Glomerular endothelial cell (primary cell): ENCODE measurements at places on chromosomes 6 and 20.

- no peak for DNase-seq
Observed at GRCh38 chr6:92623431-92623830, 795.9 kb downstream of the EPHA7 start.

DNA sequence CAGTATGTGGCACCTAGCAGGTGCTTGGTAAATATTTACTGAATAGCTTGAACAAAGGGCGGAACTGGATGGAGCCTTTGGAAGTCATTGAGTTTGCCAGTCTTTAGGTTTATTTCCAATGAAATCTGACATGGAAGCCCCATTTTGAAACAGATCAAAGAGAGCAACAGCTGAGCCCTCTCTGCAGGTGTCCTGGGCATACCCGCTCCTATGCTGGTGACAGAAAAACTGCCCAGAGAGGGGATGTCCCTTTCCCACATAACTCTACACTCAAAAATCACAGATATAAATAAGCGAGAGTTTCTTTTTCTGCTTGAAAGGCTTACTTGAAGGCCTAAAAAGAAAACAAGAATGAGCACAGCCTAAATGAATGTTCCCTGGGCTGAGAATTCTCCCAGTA is 53.0 kb upstream of the RALY start:
- no peak for DNase-seq

DNA sequence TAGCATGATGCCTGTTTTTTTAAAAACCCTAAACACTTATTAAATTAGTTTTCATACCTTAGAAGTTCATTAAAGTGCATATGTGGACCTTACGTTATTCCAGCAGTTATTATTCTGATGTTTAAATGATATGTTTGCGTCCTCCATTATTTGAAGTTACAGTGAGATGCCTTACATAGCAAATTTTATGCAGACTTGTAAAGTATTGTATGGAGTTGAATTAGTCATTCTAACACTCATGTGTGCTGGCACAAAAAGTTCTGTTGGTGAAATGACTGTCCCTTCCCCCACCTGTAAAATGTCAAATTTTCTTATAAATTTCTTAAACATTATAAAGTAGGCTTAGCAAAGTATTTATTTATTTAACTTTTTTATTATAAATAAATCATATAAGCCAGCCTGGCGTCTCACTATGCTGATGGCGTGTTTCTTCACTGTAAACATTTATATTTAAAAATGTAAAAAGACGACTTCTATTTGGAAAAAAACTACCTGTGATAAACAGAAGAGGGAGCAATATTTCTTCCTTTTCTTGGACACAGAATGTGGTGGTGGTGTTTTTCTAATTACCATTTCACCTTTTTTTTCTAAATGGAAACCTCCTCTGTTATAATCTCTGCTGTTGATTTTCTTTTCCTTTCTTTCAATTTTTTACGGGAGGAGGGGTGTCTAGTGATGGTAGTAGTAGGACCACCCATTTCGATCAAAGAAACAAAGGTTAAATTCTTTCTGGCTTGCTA is 155.4 kb downstream of the RFPL4B start:
- no peak for DNase-seq

DNA sequence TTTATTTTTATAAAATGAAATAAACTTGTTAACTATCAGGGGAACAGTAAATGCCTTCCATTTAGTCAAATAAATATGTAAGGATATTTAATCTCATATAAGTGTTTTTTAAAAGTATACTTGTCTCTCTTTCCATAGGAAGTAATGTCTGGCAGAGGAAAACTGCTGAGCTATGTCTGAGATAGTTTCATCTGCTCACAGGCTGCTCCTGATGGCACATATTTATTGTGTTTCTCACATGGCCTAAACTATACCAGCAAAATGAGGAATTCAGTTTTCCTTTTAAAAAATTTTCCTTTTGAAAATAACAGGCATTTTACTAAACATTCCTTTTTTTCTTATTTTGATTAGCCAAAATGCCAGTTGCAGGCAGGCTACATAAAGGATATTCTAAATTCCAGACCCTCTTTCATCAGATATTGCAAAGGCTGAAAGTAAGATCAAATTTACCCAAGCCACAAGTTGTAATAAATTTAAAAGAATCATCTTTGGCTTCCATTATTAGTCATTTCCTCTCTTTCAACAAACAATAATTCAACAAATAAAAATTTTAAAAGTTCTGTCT is 60.1 kb upstream of the RNF146 start:
- DNase-seq: no peak
